ENCODE measurements at places on chromosomes 2 and 18.

- no peak for DNase-seq
These were observed 306.1 kb upstream of the KLHL29 start for GRCh38 chr2:23078784-23079434.

DNA sequence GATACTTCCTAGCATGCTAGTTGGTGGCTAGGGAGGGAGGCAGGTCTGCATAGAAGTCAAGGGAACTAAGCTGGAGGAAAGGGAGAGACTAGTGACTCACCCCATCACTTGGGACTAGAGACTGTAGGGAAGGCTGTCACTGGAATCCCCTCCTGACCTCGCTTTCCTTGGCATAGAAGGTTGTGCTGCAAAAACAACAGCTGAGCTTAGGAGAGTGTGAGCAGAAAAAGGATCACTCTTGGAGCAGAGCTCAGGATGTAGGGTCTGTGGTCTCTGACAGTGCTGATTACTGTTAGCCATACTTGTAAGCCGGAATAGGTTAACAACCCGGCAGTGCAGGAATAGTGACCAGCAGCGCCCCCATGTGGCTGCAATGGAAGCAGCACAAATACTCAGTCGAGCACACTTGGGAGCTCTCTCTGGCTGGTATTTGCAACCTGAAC, 66.9 kb upstream of the SMAD2 start:
- DNase-seq, result no peak

- no peak for DNase-seq
These were observed 2.9 kb upstream of the SLC9A4 start for GRCh38 chr2:102470168-102470567.

- peak; percentile 8 for DNase-seq
These were observed 109.6 kb upstream of the FSIP2 start for GRCh38 chr2:185628985-185629384.

DNA sequence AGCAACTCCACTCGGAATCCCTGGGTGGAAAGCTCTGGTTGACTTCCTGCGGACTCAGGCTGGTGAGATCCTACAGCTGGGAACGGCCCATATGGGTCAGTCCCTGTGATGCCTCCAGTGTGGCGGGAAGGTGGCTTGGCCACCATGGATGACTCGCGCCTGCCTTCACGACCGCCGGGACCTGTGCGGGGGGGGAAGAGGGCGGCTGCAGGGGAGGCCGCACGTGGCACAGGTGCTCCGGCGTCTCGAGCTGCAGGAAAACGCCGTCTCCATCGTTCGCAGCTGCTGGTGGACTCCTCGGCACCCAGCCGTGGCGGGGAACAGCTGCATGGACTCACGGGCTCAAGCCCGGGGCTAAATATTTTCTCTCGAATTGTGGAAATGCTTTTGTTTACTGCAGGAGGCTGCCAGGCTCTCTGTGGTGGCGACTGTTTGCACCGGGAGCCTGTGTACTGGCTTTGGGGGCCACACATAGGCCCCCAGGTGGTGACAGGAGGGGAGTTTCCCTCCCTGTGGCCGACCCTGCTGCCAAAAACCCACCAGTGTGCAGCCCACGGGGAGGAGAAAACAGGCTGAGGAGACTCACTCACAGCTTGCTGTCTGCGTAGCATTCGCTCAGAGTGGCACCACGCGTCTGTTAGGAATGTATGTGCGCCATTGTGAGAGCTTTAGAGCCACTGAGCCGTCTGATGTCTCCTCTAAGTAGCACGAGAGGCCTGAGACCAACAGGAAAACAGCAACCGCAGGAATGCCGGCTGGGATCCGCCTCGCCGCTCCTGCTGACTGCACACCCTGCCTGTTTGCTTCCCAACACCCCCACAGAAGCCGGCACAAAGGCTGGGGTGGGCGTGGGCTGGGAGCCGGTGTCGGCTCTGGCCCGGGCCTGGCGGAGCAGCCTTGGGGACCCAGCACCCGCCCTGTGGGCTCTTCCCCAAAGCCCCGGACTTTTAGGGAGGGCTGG, 89.2 kb downstream of the NFATC1 start:
- no peak for DNase-seq

- DNase-seq, result no peak
These were observed 23.6 kb downstream of the CHRNA1 start for GRCh38 chr2:174740721-174741120.

GRCh38 chr18:46338766-46339165, 234.6 kb downstream of the HAUS1 start:
- no peak for DNase-seq

GRCh38 chr2:232372231-232373208, 6.0 kb upstream of the ALPP start:
- DNase-seq, result no peak

DNA sequence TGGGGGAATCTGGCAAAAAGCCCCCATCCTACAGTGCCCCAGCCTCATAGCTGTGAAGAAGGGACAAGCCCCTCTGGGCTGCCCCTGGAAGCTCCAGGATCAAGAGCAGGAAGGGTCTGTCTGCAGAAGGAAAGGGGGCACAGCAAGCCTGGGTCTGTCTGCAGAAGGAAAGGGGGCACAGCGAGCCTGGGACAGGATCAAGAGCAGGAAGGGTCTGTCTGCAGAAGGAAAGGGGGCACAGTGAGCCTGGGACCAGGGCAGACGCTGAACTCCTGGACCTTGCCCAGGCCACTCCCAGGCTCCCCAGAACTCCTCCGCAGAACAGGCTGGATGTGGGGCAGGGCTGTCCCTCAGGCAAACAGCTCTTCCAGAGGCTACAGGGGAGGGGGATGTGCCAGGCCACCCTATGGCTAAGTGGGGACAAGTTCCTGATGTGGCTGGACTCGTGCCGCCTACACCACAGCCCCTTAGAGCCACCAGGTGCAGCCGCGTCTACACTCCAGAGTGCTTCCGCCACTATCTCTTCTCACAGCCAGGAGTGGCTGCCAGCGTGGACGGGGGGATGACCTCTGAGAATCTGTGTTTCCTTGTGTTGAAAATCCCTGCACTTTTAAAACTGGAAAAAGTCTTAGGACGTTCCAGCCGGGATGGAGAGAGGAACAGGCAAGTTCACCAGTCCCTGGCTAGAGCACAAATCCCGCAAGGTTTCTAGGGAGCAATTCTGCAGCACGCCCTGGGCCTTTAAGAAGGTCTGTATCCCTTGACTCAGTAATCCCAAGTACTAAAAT, 20.8 kb downstream of the KIF1A start:
- DNase-seq, result no peak

GRCh38 chr2:45778720-45779171, 127.3 kb downstream of the PRKCE start:
- DNase-seq, result peak; percentile 39

DNA sequence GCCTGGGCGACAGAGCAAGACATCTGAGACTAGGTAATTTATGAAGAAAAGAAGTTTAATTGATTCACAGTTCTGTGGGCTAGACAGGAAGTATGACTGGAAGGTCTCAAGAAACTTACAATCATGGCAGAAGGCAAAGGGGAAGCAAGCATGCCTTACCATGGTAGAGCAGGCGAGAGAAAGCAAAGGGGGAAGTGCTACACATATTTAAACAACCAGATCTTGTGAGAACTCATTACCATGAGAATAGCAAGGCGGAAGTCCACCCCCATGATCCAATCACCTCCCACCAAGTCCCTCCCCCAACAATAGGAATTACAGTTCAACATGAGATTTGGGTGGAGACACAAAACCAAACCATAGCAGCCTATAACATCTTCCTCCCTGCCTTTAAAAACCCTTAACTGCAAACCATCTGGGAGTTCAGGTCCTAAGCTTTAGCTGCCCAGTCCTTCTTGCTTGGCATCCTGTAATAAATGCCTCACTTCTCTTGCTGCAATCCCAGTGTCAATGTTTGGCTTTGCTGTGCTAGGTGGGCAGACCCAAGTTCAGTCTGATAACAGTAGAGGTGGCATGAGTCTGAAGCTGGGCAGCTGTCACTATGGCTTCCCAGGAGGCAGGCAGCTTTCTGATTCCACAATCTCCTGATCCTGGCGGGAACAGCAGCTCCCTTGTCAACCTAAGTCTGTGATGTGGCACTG, 11.2 kb upstream of the SP5 start:
- no peak for DNase-seq

DNA sequence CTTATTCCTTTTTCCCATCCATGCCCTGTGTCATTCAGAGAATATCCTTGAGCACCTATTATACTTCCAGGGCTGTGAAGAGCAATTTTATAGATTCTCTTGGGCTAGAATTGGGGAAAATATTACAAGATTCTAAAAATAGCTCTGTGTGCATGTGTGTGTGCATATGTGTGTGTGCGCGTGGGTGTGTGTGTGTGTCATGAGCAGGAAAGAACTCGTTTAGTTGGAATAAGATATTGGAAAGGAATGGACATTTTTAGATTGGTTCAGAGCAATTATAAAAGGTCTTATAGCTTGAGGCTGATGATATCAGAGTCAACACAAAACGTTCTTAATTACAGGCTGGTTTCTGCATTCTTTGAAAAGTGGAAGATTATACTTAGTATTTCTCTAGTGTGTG, 212.1 kb upstream of the COPS8 start:
- no peak for DNase-seq

DNA sequence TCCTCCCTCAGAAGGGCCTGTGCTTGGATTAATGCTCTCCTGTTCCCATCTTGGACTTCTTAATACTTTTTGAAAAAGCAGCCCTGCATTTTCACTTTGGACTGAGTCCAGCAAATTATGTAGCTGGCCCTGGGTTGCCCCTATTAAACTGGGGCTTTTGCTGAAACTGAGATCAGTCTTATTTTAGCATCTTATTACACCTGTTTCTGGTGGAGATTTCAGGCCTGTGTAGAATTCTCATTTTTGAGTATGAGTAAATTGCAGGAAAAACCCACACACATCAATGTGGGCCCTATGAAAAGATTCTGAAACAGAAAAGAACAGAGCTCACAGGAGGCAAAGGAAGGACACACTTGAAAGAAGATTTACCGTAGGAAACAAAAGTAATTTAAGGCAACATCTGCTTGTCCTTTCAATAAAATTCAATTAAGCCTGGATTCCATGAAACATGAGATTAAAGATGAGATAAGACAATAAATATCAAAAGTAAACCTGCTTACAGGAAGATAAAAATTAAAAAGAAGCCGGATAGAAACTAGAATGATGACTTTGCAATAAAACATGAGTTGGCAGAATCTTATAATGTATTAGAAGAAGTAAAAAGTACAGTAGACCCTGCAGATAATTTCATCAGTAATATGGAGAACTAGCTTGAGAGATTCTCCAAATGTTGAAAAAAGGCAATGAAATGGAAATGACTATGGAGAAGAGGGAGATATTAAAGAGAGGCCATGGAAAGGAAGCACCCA, 90.7 kb upstream of the GCFC2 start:
- no peak for DNase-seq

GRCh38 chr2:3108710-3109702, 268.6 kb downstream of the EIPR1 start:
- DNase-seq, result no peak

- no peak for DNase-seq
These were observed 73.4 kb upstream of the NDUFV2 start for GRCh38 chr18:9029131-9029530.

DNA sequence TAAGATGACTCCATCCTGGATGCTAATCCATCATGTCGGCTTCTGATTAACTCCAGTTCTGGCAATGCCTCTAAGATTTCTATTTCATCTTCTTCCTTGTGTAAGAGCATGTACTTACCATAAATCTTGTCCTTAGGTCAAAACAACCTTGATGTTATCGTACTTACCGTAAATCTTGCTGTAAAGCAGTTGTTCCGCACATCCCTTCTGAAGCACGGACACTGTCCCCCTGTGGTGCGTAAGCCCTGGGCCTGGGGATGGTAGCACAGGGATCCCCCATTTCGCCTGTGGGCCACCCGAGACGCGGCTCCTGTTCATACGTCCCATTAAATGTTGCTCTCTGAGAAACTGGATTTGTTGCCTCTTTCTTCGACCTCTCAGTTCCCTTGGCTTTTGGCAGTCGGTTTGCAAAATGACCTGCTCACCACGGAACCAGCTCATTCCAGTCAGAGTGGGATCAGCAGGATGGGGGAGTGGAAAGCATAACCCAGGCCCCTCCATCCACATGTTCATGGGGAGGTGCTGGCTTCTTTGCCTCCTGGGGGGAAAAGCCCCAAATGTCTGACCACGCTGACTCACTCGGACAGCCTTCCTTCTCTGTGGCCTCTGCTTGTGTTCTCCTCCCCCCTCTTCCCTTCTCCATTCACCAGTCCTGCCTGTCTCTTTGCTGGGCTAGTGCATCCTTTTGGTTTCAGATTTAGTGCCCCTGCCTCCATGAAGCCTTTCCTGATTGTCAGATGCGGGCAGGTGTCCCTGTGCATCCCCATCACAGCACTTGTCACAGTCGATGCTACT, 49.9 kb downstream of the RAB31 start:
- no peak for DNase-seq

- no peak for DNase-seq
These were observed 109.0 kb downstream of the LAMA3 start for GRCh38 chr18:23798249-23798648.

GRCh38 chr2:174858745-174859144, 94.5 kb upstream of the CHRNA1 start:
- no peak for DNase-seq

- DNase-seq, result peak; percentile 80
These were observed 210.9 kb upstream of the SMAD7 start for GRCh38 chr18:49161627-49162026.

DNA sequence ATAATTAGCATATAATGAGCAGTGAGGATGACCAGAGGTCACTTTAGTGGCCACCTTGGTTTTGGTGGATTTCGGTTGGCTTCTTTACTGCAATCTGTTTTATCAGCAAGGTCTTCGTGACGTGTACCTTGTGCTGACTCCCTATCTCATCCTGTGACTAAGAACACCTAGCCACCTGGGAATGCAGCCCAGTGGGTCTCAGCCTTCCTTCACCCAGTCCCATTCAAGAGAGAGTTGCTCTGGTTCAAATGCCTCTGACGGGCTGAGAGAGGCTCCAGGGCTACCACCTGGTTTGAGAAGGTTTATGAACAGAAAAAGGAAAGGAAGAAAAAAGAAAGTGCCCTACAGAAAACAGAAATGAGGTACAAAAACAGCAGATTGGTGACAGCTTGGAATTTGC, 738.7 kb downstream of the SOCS6 start:
- no peak for DNase-seq

GRCh38 chr18:36130883-36131653, 1.4 kb downstream of the ELP2 start:
- DNase-seq, result no peak

GRCh38 chr2:157779794-157780193, 96.3 kb downstream of the ACVR1 start:
- no peak for DNase-seq

DNA sequence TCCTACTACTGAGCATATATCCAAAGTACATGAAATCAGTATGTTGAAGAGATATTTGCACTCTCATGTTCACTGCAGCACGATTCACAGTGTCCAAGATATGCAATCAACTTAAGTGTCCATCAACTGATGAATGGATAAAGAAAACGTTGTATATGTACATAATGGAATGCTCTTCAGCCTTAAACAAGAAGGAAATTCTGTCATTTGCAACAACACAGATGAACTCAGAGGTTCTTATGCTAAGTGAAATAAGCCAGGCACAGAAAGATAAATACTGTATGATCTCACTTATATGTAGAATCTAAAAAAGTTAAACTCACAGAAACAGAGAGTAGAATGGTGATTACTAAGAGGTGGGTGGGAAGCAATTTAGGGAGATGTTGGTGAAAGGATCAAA, 149.2 kb downstream of the EVA1A start:
- DNase-seq, result no peak

- DNase-seq, result no peak
These were observed 30.5 kb upstream of the NEDD4L start for GRCh38 chr18:58013241-58014211.

GRCh38 chr2:54438271-54438670, 17.9 kb upstream of the SPTBN1 start:
- DNase-seq, result no peak

All from GM12864 (cell line).